ENCODE measurements at places on chromosomes 12 and 14.

DNA sequence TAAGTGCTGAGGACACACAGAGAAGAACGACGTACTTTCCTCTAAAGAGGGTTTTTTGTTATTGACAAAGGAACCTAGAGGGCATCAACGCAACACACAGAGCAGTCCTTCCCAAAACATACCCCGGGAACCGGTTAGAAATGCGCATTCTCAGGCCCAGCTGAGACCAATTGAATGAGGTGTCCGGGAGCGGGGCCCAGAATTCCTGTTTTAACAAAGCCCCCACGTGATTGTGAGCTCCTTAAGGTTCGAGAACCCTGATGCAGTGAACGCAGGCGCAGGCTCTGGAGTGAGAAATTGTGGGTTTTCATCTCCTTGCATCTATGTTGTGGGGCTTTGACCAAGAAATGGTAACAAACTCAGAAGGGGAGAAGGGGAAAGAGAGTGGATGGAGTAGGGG lies 51.0 kb upstream of the TBX3 start:
- DNase-seq = no peak

DNA sequence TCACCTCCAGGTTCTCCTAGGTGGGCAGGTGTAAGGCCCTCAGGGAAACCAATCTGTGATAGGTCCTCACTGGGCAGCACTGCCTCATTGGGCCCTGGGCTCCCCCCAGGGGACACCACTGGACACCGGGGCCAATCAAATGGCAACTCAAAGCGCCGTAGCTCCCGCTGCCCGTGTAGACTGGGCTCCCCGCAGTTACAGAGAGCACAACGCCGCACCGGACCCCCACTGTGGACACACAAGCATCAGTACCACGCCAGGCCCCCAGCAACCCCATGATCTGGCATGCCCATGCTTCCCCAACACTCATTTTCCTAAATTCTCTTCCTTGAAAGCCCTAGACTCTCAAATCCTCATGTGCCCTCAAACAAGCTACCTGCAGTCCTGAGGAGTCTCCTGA lies 6.1 kb downstream of the KMT2D start:
- no peak for DNase-seq

GRCh38 chr12:13187399-13187798 lies 9.1 kb upstream of the EMP1 start:
- no peak for DNase-seq

GRCh38 chr12:121107681-121108080 lies 25.0 kb upstream of the P2RX7 start:
- DNase-seq = no peak

GRCh38 chr12:10501030-10501429 lies 4.7 kb upstream of the EIF2S3B start:
- DNase-seq = no peak

- DNase-seq = no peak
Observed at GRCh38 chr14:72528059-72528862, 365.6 kb downstream of the DPF3 start.

- DNase-seq = no peak
Observed at GRCh38 chr14:83746336-83746735, 1783.6 kb upstream of the FLRT2 start.

DNA sequence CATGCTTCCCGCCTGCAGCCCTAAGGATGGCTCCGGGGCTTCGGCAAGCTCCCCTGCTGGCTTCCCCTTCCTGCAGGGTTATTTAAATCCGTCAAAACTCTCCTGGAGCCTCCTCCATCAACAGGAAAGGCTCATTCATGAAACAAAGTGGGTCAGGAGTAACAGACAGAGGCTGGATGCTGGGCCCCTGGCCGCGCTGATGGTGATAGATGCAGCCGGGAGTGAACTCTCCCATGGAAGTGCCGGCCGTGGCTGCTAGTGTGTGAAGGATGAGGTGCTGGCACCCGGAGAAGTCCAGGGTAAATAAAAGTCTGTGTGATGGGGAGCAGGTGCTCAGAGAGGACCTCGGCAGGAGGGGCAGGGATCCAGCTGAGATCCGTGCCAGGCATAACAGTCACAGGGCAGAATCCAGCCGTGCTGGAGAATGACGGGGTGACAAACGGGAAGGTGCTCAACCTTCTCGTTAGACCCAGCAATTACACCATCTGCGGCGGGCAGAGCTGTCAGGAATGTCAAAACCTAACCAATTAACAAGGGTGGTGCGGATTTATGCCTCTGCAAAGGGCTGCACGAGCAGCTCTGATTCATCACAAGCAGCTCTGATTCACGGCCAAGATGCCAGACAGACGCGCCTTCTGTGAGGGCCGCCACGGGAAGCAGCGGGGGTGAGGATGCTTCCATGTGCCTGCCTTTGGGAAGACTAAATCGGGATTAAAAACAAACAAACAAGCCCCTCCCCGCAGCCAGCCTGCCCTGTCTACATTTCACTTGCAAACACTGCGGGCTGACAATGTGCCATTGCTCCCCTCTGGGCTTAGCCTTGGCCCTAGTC lies 55.6 kb downstream of the SYNE3 start:
- DNase-seq = no peak
